Jurkat, Clone E6-1 (cell line): ENCODE measurements at places on chromosomes 3 and 15.

DNA sequence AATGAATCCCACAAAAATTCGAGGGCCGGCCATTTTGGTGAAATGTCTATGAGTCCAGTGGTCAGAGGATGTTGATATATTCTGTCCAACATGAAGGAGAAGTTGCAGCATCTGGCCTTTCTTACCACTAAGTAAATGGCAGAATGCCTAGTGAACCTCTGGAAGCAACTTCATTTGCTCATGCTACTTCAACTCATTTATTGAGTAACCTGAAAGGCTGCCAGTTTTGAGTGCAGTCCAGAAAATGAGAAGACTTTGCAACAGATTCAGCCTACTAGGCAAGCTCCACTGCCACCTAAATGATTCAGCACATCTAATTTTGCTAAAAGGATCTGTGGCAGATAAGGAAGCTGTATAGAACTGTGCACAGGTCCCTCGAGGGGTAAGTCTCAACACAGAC is 265.0 kb downstream of the OPA1 start:
- no peak for DNase-seq

DNA sequence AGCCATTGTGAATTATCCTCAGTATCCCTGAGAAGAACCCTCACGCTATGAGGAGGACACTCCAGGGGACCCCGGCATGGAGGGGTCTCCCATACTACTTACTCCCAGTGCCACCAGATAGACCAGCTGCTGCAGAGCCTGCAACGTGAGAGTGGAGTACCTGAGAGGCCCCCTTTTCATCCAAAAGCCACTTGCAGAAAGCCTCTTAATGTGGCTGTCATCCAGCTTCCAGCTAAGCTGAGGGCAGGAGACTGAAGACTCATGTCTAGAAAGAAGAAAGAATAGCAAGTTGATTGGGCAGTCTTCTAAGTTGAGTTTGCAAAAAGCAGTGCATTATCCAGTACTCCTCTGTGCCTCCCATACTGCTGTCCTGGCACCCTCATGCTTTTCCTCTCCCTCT is 27.3 kb upstream of the MNS1 start:
- no peak for DNase-seq

- DNase-seq: no peak
These were observed 18.7 kb upstream of the HERC1 start for GRCh38 chr15:63852407-63852806.

- no peak for DNase-seq
These were observed 219.2 kb upstream of the ARHGEF26 start for GRCh38 chr3:153901991-153902390.

DNA sequence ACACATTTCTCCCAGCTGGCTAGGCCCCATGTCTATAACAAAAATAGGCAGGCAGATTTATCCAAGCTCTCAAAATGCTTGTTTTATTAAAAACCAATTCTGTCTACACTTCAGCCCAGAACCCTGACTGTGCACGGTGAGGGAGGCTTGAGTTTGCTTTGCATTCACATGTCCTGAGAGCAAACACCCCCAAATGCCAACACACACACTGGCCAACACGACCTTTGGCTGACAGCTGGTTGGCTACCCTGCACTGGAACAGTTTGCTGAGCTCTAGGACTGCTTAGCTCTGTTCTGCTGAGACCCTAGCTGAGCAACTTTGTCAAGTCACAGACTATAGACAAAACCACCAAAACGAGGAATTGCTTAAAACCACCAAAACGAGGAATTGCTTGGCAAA is 3.6 kb downstream of the STIMATE start:
- no peak for DNase-seq

DNA sequence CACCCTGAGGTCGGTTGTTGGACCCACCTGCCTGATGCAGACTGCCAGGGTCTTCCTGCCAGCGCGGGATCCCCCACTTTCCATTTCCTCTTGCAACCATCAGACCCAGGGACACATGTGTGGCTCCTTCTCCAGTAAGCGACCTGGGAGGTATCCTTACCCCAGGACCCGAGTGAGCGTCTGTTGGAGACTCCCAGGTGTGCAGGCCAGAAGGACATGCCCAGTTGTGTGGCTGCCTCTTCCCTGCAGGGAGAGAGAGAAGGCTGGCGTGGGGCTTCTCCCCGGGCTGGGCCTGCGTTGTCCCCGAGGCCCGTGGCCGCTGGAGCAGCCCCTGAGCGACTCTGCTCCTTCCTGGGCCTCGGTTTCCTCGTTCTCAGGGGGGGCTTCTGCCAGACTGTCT is 56.8 kb downstream of the APBA2 start:
- no peak for DNase-seq

- no peak for DNase-seq
These were observed 107.0 kb downstream of the UBE3A start for GRCh38 chr15:25331860-25332259.

GRCh38 chr15:68643216-68643830 is 64.5 kb downstream of the CORO2B start:
- no peak for DNase-seq

DNA sequence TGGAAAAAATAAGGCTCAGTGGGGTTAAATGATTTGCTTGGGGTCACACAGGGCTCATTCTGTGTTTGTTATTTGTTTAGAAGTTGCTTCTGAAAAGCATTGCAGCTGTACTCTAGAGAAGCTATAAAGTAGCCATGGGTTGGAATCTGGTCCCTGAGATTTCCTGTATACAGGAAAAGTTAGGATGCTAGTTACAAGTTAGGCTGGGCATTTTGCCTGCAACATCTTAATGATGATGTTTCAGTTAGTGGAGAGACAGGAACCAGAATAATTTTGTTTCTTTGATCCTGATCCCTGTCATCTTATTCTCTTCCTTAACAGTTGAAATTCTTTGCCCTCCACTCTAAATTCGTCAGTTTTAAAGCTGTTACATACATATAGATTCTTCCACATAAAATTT is 445.3 kb downstream of the OTOL1 start:
- DNase-seq: no peak

DNA sequence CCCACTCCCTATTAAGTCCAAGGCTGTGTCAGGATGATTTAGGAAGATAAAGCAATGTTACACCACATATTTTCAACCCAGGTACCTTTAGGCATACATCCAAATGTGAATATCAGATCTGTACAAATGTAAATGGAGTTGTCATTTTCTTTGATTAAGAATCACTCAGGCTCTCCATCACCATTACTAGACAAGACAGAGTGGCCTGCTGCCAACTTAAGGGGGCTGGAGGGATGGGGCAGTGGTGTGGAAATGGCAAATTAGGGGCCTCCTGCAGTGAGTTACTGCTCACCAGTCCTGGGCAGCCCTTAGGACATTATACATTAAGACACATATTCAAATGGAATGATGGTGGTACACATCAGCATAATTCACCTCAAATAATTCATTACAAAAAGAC is 211.0 kb downstream of the TNIK start:
- DNase-seq: no peak

DNA sequence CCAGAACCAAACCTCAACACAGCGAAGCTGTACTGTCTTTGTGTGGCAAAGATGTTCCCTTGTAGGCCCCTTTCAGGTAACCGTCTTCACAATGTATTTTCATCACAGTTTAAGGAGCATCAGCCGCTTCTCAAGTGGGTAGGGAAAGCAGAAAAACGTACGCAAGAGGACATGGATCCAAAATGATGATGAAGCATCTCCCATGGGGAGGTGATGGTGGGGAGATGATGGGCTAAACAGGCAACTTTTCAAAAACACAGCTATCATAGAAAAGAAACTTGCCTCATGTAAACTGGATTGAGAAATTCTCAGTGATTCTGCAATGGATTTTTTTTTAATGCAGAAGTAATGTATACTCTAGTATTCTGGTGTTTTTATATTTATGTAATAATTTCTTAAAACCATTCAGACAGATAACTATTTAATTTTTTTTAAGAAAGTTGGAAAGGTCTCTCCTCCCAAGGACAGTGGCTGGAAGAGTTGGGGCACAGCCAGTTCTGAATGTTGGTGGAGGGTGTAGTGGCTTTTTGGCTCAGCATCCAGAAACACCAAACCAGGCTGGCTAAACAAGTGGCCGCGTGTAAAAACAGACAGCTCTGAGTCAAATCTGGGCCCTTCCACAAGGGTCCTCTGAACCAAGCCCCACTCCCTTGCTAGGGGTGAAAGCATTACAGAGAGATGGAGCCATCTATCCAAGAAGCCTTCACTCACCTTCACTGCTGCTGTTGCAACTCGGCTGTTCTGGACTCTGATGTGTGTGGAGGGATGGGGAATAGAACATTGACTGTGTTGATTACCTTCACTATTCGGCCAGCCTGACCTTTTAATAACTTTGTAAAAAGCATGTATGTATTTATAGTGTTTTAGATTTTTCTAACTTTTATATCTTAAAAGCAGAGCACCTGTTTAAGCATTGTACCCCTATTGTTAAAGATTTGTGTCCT is 60.0 kb downstream of the AAGAB start:
- no peak for DNase-seq

GRCh38 chr15:71997691-71998090 is 120.3 kb downstream of the MYO9A start:
- no peak for DNase-seq

GRCh38 chr15:92040350-92040749 is 186.8 kb downstream of the SLCO3A1 start:
- DNase-seq: no peak

GRCh38 chr3:191119415-191120295 is 79.4 kb upstream of the OSTN start:
- DNase-seq: no peak

GRCh38 chr3:15204005-15204404 is 2.0 kb upstream of the CAPN7 start:
- no peak for DNase-seq

DNA sequence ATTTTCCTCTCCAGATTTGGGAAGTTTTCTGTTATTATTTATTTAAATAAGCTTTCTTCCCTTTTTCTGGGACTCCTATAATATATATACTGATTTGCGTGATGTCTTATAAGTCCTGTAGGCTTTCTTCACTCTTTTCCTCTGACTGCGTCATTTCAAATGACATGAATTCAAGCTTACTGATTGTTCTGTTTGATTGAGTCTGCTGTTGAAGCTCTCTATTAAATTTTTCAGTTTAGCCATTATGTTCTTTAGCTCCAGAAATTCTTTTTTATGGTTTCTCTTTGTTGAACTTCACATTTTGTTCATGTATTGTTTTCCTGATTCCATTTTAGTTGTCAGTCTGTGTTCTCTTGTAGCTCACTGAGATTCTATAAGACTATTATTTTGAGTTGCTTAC is 135.8 kb upstream of the PRR23C start:
- DNase-seq: no peak

- no peak for DNase-seq
These were observed 27.8 kb downstream of the SLC41A3 start for GRCh38 chr3:126056088-126056487.
